ENCODE measurements at places on chromosomes 13 and 19.
A peak's percentile ranks its signal among the peaks of the same experiment; 100 is the strongest.

DNA sequence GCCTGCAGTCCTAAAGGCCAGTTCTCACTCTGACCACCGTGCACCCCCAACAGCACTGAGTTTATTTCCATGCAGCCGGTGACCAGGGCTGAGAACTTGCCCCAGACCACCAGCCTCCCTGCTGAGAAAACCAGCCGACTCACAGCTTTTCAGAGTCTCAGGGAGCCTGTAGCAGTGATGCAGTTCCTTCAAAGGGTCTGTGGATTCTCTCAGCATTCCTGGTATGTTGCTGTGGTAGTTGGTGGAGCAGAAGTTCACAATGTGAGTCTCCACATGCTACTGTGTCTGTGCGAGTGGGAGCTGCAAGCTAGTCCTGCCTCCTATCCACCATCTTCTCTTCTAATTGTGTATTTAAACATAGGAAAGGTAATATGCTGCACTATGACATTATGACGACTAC, 254.9 kb upstream of the KLF12 start:
- DNase-seq, result no peak

DNA sequence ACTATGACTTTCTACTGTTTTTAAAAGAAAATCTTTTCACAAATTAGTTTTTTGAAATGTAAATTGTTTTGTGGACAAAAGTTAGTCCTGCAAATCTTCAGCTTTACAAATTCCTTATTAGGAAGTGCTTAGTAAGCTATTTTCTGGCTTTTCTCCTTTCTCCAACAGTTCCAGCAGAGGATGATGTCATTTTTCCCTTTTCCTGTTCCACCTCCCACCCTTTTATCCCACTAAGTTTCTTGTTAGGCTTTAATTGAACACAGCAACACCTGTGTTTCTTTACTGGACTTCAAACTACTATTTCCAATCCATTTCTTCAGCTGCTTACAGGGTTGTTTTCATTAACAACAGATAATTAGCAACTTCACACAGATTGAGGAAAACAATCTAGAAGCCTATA, 389.2 kb downstream of the NDFIP2 start:
- no peak for DNase-seq

- no peak for DNase-seq
These were observed 10.2 kb downstream of the TICAM1 start for GRCh38 chr19:4821265-4821664.

DNA sequence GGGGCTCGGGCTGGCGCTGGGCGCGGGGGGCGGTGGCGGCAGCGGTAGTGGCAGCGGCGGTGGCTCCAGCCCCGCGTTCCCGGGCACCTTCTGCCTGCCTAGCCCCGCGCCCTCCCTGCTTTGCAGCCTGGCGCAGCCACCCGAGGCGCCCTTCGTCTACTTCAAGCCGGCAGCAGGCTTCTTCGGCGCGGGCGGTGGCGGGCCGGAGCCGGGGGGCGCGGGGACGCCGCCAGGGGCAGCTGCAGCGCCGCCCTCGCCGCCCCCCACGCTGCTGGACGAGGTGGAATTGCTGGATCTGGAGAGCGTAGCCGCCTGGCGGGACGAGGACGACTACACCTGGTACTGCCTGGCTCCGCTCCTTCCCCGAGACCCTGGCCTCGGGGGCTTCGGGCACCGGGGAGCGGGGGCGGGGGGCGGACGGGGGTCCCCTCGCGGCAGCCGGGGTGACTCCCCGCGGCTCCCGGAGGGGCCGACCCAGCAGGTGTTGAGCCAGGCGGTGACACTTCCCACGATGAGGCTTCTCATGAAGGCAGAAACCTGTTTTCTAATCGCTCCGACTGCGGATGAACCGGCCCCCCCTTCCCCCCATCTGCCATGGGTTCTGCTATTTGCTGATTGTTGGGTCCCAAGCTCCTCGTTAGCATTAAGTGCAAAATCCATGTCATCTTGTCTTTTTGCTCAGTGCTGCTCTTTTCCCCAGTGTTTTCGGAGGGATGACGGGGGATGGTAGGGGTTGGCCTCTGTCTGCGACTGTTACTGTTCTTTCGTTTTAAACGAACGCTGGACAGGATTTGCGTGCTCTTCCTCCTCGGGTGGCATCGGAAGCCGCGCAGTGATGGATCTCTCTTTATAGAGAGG, 943 bp downstream of the SLAIN1 start:
- DNase-seq, result peak; percentile 21

DNA sequence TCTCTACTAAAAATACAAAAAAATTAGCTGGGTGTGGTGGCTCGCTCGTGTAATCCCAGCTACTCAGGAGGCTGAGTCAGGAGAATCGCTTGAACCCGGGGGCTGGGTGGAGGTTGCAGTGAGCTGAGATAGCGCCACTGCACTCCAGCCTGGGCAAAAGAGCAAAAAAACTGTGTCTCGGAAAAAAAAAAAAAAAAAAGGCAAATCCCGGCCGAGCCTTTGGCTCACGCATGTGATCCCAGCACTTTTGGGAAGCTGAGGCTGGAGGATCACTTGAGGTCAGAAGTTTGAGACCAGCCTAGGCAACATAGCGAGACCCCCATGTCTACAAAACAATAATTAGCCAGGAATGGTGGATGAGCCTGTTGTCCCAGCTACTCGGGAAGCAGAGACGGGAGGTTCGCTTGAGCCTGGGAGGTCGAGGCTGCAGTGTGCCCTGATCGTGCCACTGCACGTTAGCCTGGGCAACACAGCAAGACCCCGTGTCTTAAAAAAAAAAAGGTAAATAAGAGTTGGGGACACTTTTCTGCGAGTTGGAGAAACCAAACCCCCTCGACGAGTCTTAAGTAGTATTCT, 574 bp upstream of the GPX4 start:
- DNase-seq, result no peak

DNA sequence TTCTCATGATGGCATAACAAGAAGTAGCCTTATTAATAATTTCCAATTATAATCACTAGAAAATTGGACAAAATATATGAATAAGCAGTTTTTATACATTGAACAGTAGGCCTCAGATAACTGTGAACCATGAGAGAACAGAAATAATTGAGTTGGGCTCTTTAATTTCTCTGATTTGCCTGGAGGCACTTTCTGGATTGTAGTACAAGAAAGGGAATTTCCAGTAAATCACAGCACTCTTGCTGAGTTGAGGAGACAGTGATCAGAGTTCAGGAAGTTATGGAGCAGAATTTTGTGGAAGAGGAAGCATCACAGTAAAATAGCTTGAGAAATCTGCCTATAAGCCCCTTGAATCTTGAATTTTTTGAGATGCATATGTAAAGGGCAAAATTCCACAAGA, 216.2 kb downstream of the MAB21L1 start:
- DNase-seq, result no peak

GRCh38 chr13:89695343-89696257, 1651.9 kb upstream of the MIR17HG start:
- no peak for DNase-seq

GRCh38 chr13:102316732-102317131, 85.1 kb downstream of the FGF14 start:
- no peak for DNase-seq

GRCh38 chr13:98731925-98732324, 20.5 kb downstream of the SLC15A1 start:
- DNase-seq, result no peak

GRCh38 chr19:33938821-33939220, 142.2 kb downstream of the KCTD15 start:
- DNase-seq, result no peak

DNA sequence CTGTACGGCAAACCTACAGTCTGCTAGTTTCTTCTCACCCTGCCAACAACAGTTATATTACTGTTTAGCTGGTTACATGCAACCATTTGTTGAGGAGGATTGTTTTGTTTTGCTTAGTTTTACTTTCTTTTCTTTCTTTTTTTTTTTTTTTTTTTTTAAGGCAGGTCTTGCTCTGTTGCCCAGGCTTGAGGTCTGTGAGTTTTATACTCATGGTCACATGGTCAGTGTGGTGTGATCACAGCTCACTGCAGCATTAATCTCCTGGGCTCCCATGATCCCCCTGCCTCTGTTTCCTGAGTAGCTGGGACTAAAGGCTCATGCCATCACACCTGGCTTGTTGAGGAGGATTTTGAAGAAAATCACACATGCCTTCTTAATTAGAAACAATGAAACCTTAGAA, 505.6 kb downstream of the GPC5 start:
- DNase-seq, result no peak

GRCh38 chr19:51807111-51807701, 12.2 kb downstream of the FPR3 start:
- no peak for DNase-seq

DNA sequence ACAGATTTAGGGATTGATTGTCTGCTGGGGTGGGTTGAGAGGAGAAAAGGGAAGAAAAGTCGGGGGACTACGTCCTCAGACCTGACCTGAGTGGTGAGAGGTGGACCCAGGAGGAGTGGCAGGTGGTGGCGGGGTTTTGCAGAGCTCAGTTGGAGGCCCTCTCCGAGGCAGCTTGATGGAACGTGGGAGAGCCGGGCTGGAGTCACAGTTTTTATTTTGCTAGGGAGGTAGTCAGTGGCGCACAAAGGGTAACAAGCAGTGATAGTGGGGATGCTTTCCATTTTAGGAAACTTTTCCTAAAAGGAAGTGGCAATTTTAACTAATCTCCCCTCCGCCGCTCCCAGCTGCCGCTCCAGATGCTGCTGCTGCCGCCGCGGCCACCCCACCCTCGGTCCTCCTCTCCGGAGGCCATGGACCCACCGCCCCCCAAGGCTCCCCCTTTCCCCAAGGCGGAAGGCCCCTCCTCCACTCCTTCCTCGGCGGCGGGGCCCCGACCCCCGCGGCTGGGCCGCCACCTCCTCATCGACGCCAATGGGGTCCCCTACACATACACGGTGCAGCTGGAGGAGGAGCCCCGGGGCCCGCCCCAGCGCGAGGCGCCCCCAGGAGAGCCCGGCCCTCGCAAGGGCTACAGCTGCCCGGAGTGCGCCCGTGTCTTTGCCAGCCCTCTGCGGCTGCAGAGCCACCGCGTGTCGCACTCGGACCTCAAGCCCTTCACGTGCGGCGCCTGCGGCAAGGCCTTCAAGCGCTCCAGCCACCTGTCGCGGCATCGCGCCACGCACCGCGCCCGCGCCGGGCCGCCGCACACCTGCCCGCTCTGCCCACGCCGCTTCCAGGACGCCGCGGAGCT, 1.1 kb upstream of the ZNF581 start:
- no peak for DNase-seq

GRCh38 chr13:111893607-111894443, 173.1 kb upstream of the SOX1 start:
- no peak for DNase-seq

GRCh38 chr13:37202264-37202663, 96.8 kb upstream of the CSNK1A1L start:
- no peak for DNase-seq

DNA sequence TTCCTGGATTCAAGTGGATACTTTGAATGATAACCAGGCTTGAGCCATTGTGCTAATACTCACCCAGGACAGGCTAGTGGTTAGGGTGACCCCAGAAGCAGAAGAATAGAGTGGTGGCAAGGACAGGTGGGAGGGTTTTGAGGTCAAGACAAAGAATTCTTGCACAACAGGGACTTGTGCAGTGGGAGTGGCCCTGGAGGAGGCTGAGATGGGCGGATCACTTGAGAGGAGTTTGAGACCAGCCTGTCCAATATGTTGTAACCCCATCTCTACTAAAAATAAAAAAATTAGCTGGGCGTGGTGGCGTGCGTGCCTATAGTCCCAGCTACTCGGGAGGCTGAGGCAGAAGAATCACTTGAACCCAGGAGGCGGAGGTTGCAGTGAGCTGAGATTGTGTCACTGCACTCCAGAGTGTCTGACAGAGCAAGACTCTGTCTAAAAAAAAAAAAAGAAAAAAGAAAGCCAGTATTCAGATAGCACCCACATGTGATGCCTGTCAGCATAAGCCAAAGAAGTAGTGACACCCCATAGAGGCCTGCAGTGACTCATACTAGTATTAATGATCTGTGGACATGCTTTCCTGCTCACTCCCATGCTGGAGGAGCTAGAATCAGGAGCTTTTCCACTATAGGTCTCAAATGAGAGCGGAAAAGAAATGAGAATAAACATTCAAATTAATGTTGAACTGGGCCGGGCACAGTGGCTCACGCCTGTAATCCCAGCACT, 78.7 kb downstream of the RNF17 start:
- no peak for DNase-seq

- DNase-seq, result no peak
These were observed 716 bp downstream of the FPR2 start for GRCh38 chr19:51761696-51762095.

- no peak for DNase-seq
These were observed 18.1 kb upstream of the ZFP82 start for GRCh38 chr19:36436531-36436930.

- DNase-seq, result no peak
These were observed 22.8 kb downstream of the COL4A2 start for GRCh38 chr13:110329798-110330461.

DNA sequence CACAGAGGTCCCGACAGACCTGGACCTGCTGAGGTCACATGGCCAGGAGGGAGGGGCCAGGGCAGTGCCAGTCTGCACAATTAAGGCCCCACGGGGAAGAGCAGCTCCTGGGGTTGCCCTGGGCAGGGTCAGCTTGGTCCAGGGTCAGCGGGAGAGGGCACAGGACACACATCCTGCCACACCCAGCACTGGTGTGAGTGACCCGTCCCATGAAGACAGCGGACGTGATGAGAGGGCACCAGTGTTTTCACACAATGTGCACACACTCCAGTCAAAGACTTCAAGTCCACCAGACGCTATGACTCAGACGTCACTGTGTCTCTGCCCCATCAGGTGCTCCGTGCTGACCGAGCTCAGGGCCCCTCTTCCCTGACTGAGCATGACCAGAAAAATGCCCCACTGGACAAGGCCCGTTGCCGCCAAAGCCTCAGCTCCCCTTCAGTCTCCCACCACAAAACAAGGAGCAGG, 4.2 kb downstream of the TMEM259 start:
- DNase-seq, result no peak

DNA sequence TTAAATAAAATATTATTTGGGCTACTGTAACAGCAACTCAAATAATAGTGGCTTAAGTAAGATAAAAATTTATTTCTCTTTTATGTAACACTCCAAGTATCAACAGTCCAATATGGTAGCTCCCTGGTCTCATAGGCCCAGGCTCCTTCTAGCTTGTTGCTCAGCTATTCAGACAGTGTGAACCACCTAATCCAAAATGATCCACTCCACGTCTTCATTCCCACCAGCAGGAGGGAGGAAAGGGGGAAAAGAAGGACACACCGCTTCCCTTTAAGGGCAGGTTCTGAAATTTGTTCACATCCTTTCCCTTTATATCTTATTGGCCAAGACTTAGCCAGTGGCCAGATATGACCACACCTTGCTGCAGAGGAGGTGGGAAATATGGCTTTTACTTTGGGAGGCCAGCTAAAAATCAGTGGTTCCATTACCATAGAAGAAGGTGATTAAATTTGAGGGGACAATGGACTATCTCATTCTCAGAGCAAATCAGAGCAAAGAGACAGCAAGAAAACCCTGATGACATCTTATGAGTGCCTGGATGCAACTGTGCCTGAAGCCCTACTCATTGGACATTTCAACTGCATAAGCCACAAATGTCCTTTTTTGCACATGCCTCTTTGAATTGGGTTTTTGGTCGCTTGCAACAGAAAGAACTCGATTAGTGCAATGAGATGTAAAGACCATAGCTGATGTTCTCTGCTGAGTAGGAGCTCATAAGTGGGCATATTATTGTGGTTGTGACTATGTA, 7.0 kb upstream of the EPOR start:
- DNase-seq, result no peak

Data from central memory CD8-positive, alpha-beta T cell (primary cell).